ENCODE measurements at places on chromosomes 3 and 15.

DNA sequence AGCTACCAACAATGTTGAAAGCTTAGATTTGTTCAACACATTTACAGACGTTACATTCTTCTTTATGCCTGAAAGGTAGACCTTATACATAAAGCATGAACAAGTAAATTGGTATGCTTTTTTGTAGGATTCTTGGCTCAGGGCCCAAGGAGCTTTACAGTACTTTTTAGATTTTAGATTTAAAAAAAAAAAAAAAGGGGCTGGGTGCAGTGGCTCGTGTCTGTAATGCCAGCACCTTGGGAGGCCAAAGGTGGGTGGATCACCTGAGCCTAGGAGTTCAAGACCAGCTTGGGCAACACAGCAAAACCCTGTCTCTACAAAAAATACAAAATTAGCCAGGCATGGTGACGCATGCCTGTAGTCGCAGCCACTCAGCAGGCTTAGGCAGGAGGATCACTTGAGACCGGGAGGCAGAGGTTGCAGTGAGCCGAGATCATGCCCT, 39.7 kb downstream of the MEF2A start:
- peak; percentile 26 for DNase-seq

DNA sequence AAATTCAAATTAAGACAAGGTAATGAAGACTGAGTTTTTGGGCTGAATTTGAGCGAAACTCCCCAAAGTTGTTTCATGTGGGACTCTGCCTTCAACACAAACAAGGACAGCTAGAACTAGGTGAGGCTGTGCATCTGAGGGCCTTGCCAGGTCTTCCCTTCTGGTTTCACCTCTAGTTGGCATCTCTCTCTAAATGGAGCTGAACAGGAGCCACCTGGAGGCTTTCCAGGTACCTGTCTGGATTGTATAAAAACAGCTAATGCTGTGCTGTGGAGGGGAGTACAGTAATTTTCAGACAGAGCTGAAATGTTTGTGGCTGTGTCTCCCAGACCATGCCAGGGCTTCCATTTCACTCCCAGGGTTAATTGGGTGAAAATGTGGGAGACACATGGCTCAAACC, 27.1 kb downstream of the TRIM71 start:
- no peak for DNase-seq

DNA sequence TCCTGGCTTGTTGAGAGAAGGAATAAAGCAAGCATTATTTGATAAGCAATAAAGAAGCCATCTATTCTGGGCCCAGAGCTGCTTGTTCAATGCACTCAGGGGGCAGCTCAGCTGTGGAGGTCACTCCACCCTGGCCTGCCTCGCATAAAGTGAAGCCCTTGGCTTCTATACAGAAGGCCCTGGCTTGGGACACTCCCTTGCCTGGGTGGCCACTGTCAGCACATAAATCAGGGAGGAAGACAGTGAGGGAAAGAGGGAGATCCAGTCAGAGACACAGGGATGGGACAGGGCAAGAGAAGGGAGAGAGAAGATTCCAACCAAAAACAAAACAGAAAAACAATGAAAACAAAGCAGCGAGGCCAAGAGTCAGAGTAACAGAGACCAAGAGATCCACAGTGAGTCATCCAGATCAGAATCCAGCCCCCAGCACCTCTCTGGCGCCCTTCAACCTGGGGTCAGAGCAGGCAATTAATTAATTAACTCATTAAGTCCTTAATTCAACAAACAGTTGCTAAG, 11.8 kb downstream of the INSYN1 start:
- DNase-seq, result no peak

DNA sequence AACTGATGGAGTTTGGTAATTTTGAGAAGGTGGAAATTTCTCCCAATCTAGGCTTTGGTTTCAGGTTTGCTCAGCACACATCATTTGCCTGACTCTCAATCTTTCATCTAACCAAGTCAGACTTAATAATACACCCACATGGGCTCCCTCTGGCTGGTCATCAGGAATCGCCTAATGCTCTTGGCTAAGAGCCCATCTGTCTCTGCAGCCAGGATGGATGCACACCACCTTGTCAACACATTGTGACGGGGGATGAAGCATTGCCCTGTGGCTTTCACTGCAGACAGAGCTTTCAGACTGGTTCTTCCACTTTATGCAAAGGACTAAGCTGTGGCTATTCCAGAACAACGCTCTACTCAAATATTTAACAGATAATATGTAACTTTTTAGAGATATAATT, 3.0 kb upstream of the HDGFL3 start:
- DNase-seq, result peak; percentile 31

DNA sequence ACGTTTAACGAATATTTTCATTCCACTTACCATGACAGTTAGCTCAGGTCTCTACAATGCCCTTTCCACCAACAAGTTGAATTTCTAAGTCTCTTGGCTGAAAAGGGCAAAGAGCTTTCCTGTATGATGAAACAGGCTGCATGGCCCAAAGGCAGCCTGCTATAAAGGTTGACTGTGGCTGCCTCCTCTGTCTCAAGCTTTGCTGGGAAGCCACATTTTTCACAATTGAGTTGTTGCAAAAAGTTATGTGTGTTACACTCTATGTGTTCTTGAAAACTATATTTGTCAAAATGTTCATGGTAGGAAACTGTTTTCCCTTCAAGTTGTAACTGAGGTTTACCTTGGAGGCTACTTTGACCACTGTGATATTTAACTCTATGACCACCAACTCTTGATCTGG, 49.5 kb downstream of the DZIP1L start:
- DNase-seq, result no peak

DNA sequence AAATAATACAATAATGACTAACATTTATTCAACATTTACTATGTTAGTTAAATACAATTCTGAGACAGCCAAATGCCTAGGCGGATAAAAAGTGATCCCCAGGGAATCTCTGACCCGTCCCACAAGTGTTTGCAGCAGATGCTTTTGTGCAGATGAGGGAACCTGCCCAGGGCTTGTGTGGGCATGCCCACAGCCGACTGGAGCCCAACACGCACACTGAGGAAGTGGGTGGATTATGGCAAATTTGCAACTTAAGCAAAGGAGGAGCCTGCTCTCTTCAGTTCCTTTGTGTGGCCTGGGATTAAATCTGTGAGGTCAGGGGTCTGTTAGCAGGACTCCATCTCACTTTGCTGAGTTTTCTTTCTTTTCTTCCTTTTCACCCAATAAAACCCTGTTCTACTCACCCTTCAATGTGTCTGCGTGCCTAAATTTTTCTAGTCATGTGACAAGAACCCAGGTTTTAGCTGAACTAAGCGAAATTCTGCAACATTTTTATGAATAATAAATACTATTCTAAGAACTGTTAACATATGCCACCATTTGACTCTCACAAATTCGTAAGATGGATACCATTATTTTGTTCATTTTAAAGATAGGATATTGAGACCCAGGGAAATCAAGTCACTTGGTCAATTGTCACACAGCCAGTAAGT, 13.9 kb upstream of the RTP1 start:
- no peak for DNase-seq

GRCh38 chr15:74307827-74308811, 59.3 kb downstream of the CYP11A1 start:
- DNase-seq, result peak; percentile 76

DNA sequence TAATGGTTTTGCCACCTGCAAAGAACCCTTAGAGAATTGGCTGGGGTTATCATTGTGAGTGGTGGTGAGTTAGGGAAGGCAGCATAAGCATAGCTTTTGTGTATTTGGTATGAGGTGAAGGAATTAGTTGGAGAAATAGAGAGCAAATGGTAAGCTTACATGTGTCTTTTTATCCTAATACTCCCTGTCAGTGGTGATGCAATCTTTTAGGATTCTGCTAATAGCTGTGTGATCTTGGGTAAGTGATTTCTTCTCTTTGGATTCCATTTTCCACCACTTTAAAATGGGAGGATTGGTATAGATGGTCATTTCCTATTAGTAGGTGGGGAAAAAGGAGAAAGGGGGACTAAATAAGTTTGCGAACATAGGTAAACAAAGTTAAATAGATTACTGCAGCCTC, 30.9 kb downstream of the PIAS1 start:
- DNase-seq, result peak; percentile 11

DNA sequence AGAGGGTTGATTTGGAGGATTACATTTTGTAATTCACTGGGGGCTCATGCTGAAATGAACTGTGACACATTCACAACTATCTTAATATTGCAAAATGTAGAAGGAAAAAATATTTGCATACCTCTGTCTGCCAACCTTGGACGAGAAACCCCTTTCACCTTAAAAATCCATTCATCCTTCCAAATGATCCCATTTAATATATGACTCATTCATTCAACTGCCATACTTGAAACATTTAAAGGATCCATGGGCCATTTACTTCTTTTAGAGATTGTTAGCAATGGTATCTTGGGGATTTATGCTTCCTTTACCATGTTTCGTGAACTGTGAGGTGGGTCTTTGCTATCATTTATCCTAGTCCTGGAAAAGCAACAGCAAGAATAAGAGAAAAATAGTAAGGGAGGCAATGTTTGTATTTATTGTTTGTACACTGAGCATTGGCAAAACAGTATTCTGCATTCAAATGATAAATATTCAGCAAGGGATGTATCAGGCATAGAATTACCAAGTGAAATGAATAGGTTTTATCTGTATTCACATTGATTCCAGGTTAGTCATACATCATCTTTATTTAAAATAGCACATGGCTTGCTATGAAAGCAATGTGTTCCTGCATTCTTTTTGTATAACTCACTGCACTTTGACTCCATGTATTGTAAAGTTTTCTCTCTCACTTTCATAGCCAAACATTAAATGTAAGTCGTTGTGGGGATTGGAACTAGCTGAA, 378.1 kb downstream of the NSUN3 start:
- DNase-seq, result peak; percentile 85

GRCh38 chr3:57048728-57049127, 11.7 kb upstream of the SPATA12 start:
- no peak for DNase-seq

- DNase-seq, result no peak
Observed at GRCh38 chr15:35088329-35088728, 3.2 kb upstream of the NANOGP8 start.

GRCh38 chr3:69691860-69692259, 47.4 kb upstream of the MITF start:
- no peak for DNase-seq

DNA sequence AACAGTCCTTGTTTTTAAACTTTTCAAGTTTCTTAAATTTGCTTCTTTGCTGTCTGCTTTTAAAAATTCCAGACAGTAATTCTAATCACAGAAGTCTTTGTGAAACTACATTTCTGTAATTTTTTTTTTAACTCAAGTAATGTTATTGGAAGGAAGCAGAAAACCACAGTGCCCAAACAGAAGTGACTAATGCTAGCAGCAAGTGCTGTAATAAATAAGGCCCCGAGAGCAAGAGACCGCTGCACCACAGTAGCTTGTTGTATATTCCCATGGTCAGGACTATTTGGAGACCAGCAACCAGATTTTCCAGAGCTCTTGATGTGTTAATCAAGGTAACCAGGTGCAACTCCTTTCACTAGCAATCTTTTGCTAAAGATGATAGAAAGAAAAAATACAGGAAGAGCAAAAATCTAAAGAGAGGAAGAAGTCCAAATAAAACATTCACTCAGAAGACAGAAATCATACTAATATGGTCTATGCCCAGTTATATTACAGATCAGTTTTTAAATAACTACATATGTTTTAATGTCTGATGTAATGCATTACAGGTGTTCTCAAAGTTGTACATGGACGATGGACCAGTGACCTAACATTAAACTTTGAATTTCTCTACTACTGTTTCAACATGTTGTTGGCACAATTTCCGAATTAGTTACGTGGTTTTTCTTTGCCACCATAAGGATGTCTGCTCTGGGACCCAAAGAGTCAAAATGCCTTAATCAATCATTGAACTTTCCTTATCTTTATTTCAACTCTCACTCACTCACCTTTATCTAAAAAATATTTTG, 36.4 kb downstream of the WWTR1 start:
- DNase-seq, result peak; percentile 85

DNA sequence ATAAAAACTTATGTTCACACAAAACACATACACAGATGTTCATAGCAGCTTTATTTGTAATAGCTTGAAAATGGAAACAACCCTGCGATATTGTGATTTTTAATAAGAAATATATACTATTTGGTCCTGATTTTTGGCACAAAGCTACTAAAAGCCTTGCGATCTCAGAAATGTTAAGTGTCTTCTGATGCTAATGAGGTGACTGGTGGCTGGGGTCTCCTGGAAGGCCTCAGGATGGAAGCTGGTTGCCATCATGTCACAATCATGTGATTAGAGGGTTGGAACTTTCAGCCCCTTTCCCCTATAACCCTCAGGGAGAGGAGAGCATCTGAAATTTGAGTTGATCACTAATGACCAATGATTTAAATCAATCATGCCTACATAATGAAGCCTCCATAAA, 278.4 kb upstream of the UBE2E1 start:
- DNase-seq, result no peak

DNA sequence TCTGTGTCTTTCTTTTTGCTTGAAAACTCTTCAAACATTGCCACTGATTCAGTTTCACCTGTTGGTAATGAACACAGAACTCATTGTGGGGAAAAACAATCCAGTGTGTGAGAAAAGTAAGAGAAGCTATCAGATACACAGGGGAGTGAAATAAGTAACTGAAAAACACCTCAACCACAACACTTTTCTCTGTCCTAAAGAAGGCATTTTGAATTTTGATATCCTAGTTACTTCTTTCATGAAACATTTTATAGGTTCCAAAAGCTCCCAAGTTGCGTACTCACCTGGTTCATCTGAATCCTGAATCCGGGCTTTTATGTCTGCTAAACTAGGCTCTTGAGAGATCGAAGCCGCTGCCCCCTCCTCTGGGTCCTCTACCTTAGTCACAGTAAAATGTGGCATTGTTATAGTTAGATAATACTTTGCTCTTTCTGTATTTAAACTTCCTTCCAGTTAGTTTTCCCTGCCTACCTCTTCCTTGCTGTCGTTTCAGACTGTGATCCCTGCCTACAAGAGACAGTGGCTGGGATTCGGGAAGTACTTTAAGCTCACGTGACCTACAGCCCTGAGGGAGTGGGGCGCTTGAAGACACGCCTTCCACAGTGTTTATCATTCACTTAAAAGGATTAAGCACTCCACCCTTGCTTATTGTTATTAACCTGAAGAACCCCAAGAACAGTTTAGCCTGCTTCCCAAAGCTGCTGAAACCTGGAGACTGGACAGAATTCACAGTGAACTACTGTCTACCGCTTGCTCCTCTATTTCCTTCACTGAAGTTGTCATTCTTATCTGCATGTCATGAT, 19.1 kb downstream of the SLC12A6 start:
- peak; percentile 73 for DNase-seq

GRCh38 chr3:12131351-12132090, 27.2 kb downstream of the TIMP4 start:
- DNase-seq, result no peak

GRCh38 chr15:91706322-91707032, 147.0 kb upstream of the SLCO3A1 start:
- peak; percentile 74 for DNase-seq

DNA sequence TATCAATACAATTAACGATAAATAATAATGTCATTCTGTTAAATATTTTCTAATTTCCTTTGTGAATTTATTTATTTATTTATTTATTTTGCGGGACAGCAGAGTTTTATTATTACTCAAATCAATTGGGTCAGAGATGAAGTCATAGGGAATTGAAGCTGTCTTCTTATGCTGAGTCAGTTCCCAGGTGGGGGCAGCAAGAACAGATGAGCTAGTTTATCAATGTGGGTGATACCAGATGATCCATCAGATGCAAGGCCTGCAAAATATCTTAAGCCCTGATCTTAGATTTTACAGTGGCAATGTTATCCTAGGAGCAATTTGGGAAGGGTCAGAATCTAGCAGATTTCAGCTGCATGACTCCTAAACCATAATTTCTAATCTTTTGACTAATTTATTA, 1050.3 kb downstream of the OTOL1 start:
- DNase-seq, result no peak

- no peak for DNase-seq
Observed at GRCh38 chr3:196072313-196072712, 9.6 kb downstream of the TFRC start.

GRCh38 chr15:77786181-77786890, 153.6 kb upstream of the LINGO1 start:
- no peak for DNase-seq
